ENCODE measurements at places on chromosomes 4 and X. TPM values are rescaled to one million over a fixed set of nuclear protein-coding genes. Genes with fewer than 3 reads are reported as not detected.

Gene GAB1
- 18.7 TPM for total RNA-seq

Gene ADH7
- not detected for total RNA-seq

Gene F8A2
- total RNA-seq: not detected

Gene HS6ST2
- 7.3 TPM for total RNA-seq

Gene MID1
- 45.4 TPM for total RNA-seq

Gene CT55
- total RNA-seq: not detected

Gene PRSS12
- 14.1 TPM for total RNA-seq

Gene GAGE12F
- 0.82 TPM for total RNA-seq

Gene FHIP1A
- 68.6 TPM for total RNA-seq

Gene SLC6A14
- total RNA-seq: 0.07 TPM

Gene SCRG1
- not detected for total RNA-seq

Gene ZMAT1
- total RNA-seq: 3.7 TPM

Gene CFAP299
- total RNA-seq: not detected

Gene SLC25A43
- 6.1 TPM for total RNA-seq

Gene PTCHD1
- 3.2 TPM for total RNA-seq

Gene CYSLTR1
- 0.07 TPM for total RNA-seq

Gene SPANXC
- not detected for total RNA-seq

Gene ATG4A
- 2.1 TPM for total RNA-seq

Gene AMBN
- not detected for total RNA-seq

Gene SULT1B1
- total RNA-seq: 0.14 TPM
